Mucosa of gallbladder (tissue), 1 donor: ENCODE measurements at places on chromosomes 2 and 18.

- DNase-seq, result no peak
Measured at GRCh38 chr18:73677450-73677849, 470.2 kb downstream of the FBXO15 start.

DNA sequence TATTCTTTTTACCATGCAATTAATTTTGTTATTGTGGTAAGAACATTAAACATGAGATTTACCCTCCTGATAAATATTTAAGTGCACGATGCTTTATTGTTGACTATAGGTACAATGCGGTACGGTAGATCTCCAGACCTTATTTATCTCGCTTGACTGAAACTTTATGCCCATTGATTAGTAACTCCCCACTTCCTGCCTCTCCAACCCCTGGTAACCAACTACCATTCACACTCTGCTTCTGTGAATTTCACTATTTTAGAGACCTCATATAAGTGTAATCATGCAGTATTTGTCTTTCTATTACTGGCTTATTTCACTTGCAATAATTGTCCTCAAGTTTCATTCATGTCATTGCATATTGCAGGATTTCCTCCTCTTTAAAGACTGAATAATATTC lies 195.7 kb upstream of the ID2 start:
- DNase-seq, result no peak

DNA sequence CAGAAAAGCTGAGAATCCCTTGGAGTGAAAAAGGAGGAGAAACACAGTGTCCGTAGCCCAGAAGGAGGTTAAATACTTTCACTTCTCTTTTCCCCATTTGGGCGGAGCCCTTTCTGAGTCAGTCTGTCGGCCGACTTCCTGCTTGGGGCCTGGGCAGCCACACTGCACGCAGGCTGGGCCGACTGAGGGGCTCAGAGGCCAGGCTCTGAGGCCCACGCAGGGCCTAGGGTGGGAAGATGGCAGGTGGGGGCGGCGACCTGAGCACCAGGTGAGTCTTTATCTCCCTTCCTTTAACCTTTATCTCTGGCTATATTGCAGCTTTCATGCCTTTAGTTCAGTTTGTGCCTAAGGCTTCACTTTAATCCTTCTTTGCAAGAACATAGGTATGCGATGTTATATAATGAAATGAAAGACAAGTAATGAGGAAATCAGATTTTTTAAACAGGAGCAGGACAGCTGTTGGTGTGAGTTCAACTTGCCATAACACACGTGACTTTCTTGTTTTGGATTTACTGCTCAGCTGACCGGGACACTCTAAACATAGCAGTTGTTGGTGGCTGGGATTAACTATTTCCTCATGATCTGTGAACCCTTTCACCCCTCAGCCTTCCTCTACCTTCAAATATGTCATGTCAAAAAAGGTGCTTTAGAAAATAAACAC lies at the start of gene SP100:
SP100 (plus strand) TSS at position 141 of the 661 bp plus-strand sequence; CDS start at position 237, 96 bp downstream.
- peak; percentile 78 for DNase-seq

DNA sequence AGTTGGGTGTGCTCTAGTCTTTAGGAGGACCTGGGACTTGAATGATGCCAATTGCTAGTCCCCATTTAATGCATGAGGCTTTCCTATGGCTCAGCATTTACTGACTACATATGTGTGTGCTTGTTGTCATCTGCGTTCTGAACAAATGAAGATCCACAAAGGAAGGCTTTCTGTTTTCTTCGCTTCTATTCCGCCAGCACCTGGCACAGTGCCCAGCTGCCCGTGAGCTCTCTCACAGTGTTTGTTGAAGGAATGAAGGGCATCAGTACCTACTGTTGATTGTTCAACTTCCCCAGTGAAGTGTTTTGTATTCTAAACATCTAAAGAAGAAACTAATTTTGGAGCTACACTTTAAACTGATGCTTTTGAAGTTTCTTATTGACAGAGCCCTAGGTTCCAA lies 122.4 kb upstream of the LINC00305 start:
- DNase-seq, result peak; percentile 17

GRCh38 chr18:59061914-59062642 lies 77.6 kb upstream of the SEC11C start:
- DNase-seq, result no peak

GRCh38 chr18:23580677-23581367 lies 5.5 kb downstream of the NPC1 start:
- DNase-seq, result no peak
